COR-L47 (cell line): ENCODE measurements at places on chromosomes 16 and 17.

- peak; percentile 67 for DNase-seq
Measured at GRCh38 chr17:38667099-38667786, 7.5 kb downstream of the EPOP start.

DNA sequence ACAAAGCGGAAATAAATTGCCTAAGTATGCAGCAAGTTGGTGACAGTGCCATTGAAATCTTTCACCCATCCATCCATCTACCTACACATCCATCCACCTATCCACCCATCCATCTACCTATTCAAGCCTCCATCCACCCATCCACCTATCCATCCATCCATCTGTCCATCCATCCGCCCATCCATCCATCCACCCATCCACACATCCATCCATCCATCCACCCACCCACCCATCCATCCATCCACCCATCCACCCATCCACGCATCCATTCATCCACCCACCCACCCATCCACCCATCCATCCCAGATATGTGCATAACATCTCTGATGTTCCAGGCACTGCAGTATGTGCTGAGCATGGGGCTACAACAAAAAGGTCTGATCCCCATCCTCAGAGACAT lies 277.5 kb downstream of the IRF8 start:
- no peak for DNase-seq

GRCh38 chr16:57530522-57531252 lies 5.7 kb downstream of the CCDC102A start:
- DNase-seq: no peak

DNA sequence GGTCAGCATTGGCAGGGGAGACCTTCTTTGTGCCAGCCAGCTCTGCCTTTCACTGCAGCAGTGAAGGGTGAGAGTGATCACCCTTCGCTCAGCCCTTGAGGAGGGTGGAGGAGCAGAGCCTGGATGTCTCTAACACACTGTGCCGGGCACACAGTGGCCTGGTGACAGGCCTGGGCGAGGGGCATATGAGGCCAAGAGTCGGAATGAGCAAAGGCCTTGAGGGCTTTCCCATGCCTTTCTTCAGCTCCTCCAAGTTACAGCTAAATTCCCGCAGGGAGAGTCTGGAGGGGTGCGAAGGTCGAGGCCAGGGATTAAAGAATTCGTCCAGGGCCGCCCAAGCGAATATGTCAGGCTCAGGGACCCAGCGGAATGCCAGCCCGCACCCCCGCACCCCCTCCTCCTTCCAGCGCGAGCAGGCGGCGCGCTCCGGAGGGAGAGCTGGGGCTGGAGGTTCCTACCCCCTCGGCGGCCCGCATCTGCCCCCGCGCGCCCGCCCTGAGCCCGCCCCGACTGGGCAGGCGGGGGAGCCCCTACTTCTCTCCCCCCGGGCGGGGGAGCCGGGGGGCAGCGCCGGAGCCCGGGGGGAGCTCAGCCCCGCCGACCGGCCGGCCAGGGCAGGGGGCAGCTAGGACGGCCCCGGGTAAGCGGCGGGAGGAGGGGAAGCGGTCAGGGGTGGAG lies at the start of gene RASL10B:
Gene RASL10B, plus strand, starts transcription at position 401 of the 678 bp plus-strand sequence. CDS start 3,546 bp downstream, outside the sequence.
- peak; percentile 43 for DNase-seq

DNA sequence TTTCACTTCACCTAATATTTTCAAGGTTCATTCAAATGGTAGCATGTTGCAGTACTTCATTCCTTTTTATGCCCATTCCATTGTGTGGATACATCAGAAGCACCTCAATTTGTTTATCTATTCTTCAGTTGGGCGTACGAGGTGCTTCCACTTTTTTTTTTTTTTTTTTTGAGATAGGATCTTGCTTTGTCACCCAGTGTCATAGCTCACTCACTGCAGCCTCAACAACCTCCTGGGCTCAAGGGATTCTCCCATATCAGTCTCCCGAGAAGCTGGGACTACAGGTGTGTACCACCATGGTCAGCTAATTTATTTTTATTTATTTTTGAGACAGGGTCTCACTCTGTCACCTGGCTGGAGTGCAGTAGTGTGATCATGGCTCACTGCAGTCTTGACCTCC lies 22.5 kb upstream of the SPNS3 start:
- no peak for DNase-seq

GRCh38 chr16:72313903-72314302 lies 141.9 kb upstream of the PMFBP1 start:
- DNase-seq: no peak
